NB4 (cell line): ENCODE measurements at places on chromosomes 16 and 17.

GRCh38 chr17:44909681-44910144 lies 5.6 kb downstream of the GFAP start:
- DNase-seq: no peak

DNA sequence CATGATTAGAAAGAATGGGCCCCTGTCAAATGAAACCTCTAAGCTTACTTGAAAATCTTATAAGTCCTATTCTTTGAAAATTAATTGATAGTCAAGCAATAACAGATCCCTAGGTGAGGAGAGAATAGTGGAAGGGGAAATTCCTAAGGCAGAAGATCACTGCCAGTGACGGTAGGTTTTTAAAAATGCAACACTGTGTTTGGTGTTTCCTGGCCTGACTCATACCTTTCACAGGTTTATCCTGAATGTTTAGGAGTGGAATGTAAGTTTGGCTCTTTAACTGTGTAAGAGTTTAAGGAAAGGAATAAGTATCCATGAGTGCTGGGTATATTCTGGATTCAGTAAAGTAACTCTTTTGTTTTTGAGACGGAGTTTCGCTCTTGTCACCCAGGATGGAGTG lies 23.8 kb downstream of the HAPSTR1 start:
- DNase-seq: no peak

- no peak for DNase-seq
Measured at GRCh38 chr17:72342627-72343527, 222.1 kb downstream of the SOX9 start.

DNA sequence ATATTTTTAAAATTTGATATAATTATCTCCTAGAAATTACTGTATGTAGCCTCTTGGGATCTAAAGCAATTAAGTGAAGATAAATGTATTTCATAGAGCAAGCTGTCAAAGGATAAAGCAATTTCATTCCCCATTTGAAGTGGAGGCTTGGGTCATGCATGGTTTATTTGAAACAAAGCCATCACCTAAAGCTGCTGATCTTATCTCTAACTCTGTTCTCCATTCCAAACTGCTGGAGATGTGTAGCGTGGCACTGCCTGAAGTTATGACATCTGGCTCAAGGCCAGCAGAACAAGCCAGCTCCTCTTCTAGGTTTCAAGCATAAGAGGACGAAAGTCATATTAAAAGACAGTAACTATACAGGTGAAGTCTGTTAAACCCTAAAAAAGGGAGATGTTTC lies 83.9 kb downstream of the HIC1 start:
- peak; percentile 64 for DNase-seq

GRCh38 chr17:5286846-5287245 lies 4.8 kb downstream of the RABEP1 start:
- DNase-seq: no peak

DNA sequence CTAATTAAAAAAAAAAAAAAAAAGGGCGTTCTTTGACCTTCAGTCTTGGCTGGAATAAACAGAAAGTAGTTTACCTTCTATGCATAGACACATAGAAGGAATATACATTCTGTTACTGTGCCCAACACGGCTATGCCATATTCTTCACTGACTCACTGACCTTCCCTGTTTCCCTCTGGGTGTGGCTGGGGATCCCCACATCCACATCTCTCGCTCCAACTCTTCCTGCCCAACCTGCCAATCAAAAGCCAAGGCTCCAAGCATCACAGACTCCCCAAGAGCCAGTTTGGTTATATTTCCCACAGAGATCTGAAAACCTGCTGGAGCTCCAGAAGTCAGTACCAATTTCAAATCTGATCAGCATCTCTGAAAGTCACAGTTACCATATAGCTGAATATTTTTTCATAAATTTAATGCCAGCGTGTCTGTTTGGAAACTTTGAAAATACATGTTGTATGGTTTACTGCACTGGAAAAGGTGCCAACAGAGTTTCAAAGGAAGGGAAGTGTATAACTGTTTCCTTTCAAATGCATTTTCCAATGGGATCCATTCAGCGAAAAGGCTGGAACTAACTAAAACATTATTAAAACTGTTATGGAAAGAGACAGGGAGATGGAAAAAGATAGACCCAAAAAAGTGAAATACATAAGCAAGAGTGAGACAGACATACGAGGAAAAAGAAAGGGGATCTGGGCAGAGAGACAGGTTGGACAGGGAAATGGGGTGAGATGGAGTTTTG lies 91.8 kb downstream of the SMG6 start:
- no peak for DNase-seq

- no peak for DNase-seq
Measured at GRCh38 chr17:2635241-2635640, 41.8 kb downstream of the PAFAH1B1 start.

- no peak for DNase-seq
Measured at GRCh38 chr16:12305847-12306801, 329.6 kb downstream of the SNX29 start.

DNA sequence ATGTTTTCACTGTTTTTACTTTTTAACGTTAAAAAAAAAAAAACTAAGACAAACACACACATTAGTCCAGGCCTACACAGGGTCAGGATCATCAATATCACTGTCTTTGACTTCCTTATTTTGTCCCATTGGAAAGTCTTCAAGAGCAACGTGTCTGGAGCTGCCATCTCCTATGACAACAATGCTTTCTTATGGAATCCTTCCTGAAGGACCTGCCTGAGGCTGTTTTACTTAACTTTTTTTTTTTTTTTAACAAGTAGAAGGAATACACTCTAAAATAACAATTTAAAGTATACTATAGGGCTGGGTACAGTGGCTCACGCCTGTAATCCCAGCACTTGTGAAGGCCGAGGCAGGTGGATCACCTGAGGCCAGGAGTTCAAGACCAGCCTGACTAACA lies 71.8 kb upstream of the BCAR1 start:
- DNase-seq: no peak

DNA sequence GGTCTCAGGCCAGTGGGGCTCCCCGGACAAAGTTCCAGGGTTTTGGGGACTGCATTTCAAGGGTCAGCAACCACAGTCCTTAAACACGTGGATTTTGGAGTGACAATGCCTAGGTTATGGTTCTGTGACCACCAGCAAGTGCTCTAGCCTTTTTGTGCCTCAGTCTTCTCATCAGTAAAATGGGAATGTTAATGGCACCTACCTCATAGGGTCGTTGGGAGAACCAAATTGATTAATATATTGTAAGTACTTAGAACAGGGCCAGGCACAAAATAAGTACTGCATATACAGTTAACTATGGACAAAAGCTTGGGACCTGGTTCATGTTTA lies 13.8 kb downstream of the IL4R start:
- no peak for DNase-seq

DNA sequence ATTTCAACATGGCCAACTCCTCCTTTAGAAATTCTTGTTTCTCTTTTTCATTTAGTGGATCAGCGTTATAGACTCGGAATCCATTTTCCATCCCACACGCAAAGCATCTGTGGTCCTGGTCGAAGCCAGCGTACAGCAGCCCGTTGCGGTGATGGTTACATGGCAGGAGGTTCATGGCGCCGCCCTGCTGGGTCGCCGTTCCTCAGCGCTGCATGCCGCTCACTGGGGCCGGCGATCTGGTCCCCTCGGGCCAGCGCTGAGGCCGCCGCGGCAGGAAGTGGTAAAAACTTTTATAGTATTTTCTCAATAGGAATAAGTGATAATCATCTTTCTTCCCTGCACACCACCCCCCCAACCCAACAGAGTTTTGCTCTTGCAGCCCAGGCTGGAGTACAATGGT lies 29.9 kb upstream of the RHOT1 start:
- DNase-seq: peak; percentile 95

GRCh38 chr16:27108051-27108770 lies 41.5 kb downstream of the C16orf82 start:
- no peak for DNase-seq

- no peak for DNase-seq
Measured at GRCh38 chr17:14953405-14953804, 311.7 kb downstream of the PMP22 start.

DNA sequence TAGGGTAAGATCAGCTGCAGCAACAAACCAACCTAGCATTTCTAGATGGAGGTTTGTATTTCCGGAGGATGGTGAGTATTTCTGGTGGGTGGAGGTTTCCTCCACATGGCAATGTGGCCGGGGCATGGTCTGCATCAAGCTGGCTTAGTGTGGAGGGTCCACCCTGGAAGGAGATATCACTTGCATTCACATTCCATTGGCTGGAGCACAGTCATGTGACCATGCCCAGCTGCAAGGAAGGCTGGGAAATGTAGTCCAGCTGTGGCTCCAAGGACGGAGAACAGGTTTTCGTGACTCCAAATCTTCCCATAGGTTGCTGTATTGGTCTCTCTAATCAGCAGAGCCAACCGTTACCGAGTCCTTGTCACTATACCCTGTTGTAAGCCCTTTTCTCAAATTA lies 68.7 kb downstream of the RAI1 start:
- peak; percentile 76 for DNase-seq

GRCh38 chr17:77875881-77876509 lies 82.5 kb upstream of the TNRC6C start:
- DNase-seq: peak; percentile 83

GRCh38 chr17:31002047-31002446 lies 31.2 kb downstream of the RNF135 start:
- DNase-seq: no peak

DNA sequence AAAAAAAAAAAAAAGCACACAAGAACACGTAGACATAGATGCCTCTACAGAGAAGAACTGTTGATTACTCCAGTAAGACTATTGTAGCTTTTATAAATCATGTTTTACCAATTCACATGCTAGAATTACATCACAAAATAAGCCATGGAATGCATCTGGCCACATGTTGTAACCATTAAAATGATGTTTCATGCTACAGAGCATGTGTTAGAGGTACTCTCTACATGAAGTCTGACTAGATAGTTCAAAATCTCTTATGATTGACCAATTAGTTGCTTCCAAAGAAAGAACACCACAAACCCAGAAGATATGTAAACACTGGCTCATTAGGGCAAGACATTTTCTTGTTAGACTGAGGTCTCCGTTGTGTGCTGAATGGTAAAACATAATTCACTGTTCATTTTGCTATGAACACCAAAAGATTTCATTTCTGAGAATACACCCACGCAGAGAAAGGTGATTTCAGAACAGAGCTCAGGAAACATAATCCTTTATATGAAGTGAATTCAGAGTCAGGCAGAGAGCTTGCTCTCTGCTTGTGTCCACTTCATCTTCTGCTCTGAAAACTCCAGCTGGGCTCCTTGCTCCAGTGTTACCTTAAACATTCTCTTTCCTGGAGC lies 411.4 kb upstream of the SOX9 start:
- DNase-seq: no peak

- peak; percentile 85 for DNase-seq
Measured at GRCh38 chr17:43393944-43394482, 4.8 kb upstream of the ARL4D start.

DNA sequence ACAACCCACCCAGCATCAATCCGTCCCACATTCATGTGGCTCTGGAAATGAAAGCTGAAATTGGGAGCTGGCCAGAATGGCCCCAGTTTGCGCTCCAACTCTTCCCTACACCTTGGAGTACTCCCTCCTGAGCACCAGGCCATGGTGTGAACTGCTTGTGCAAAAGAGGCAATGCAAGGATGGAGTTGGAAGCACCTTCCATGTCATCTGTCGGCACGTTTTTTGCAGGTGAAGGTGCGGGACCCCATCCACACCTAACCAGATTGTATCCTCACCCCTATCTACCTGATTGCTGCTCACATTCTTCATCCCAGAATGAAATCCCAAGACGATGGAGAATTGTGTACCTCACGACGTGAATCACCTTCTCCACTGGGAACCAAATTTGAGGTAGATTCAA lies 136.6 kb upstream of the WSB1 start:
- DNase-seq: no peak

DNA sequence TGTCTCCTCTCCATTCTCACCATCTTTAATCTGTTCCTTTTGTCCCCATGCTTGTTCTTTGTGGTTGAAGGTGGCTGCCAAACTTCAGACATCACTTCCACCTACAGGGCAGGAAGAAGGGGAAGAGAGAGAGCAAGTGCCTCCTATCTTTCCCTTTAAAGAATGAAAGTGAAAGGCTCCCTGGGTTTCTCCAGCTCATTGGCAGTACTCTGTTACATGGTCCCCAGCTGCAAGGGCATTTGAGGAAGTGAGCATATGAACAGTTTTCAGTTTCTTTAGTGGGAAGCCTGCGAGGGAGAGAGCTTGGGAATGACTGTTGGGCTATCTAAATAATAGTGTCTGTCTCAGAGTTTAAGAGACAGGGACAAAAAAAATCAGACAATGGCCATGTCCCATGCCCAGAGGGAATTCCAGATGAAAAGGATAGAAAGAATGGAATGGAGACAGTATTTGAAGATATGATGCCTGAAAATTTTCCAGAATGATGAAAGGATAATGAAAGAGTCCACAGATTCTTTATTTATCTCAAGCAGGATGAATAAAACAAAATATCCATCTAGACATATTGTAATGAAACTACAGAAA lies 159.9 kb downstream of the LGALS9B start:
- no peak for DNase-seq

DNA sequence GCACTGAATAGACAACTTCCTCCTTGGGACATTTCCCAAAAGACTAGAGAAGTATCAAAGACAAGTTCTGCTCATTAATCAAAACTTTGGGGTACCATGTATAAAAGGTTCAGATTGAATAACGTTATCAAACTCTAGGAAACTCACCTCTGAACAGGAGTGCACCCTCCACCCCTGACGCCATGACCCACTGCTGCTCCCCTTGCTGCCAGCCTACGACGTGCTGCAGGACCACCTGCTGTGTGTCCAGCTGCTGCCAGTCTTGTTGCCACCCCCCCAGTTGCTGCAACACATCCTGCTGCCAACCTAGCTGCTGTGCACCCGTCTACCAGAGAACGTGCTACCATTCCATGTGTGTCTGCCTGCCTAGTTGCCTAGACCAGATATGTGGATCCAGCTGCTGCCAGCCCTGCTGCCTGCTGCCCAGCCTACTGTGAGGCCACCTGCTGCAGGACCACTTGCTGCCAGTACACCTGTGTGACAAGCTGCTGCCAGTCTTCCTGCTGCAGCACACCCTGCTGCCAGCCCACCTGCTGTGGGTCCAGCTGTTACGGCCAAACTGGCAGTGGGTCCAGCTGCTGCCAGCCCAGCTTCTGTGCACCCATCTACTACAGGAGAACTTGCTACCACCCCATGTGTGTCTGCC lies 13.8 kb upstream of the KRTAP9-2 start:
- DNase-seq: peak; percentile 1

- peak; percentile 65 for DNase-seq
Measured at GRCh38 chr16:87233928-87234327, 83.3 kb downstream of the C16orf95 start.

- no peak for DNase-seq
Measured at GRCh38 chr17:75065562-75066151, 18.6 kb downstream of the KCTD2 start.

- no peak for DNase-seq
Measured at GRCh38 chr16:77555791-77556190, 121.0 kb upstream of the ADAMTS18 start.

- DNase-seq: peak; percentile 79
Measured at GRCh38 chr17:31294820-31295488, 2.1 kb downstream of the OMG start.

GRCh38 chr17:64614266-64615027 lies 47.7 kb downstream of the SMURF2 start:
- DNase-seq: no peak

- DNase-seq: peak; percentile 44
Measured at GRCh38 chr17:29342158-29342765, 47.9 kb upstream of the TAOK1 start.

- DNase-seq: no peak
Measured at GRCh38 chr17:64172510-64172909, 42.6 kb upstream of the ERN1 start.
